ENCODE measurements at places on chromosomes 12 and 14. TPM values are rescaled to one million over a fixed set of nuclear protein-coding genes. Genes with fewer than 3 reads are reported as not detected.

- no peak for DNase-seq
These were observed 43.6 kb downstream of the FSCB start for GRCh38 chr14:44463356-44464004.

DNA sequence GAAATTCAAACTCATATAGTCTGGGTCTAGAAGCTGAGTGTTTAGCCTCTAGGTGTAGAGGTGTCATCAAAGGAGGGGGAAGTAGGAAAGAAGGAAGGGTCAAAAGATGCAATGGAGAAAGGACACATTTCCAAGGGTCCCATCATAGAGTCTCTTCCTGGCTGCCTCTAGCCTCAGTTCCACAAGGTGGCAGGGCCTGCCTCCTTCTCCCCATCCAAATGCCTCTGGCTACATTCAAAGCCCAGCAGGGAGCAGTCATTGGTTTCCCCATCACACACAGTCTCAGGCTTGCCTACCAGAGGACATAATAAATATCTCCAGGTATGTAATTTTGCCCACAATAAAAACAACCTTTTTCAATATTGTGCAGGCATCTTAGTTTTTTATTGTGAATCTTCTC lies 2.1 kb upstream of the CCT2 start:
- DNase-seq: no peak

DNA sequence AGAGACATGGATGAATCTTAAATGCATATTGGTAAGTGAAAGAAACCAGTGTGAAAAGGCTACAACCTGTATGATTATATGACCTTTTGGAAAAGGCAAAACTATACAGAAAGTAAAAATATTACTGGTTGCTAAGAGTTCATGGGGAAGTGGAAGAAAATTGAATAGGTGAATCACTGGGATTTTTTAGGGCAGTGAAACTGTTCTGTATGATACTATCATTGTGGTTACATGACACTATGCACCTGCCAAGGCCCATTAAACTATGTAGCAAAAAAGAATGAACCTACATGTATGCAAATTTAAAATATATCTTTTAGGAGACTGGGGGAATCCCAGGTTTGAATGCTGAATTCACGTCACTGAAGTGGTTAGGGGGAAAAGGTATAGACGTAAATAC lies 12.6 kb upstream of the OR8S1 start:
- no peak for DNase-seq

The TAS2R46 gene
- 5.4 TPM for total RNA-seq

The GLIPR1 gene
- 18.4 TPM for total RNA-seq

- DNase-seq: peak; percentile 83
These were observed at the start of the genes BAG5 and COA8 for GRCh38 chr14:103562429-103563225. Gene BAG5, minus strand, starts transcription at chr14:103562657. Its CDS starts 1,493 bp downstream, at chr14:103561164. Gene COA8, plus strand, starts transcription at chr14:103562960. Its CDS starts 42 bp downstream, at chr14:103563002.

The LPAR5 gene
- 13.6 TPM for total RNA-seq

DNA sequence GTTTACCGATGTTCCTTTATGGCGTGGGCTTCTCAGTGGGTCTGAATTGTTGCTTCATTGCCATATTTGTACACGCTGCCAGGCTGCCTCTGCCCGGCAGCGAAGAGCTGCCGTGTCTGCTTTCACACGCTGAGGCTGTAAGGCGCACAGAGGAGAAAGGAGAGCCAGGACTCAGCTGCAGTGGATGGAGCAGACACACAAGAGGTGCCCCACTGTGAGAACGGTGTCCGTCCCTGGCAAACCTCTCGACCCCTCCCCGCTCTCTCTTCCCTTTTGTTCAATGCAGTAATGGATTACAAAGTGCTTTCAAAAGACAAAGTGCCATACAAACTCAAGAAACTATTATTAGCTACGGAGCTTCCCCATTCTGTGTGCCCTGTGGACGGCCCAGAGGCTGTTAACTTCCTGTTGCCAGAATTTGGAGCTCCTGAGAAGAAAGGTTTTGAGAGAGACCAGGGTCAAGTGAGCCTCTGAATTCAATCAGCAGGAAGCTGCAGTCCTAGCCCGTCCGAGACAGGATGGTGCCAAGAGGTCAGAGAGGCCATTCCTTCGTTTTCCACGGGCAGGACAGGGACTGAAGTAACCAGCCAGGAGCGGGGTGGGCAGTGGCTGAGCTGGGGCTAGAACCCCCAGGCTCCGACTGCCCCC lies 15.8 kb downstream of the CCND2 start:
- no peak for DNase-seq

The SLC39A9 gene
- total RNA-seq: 66.4 TPM

The LRFN5 gene
- total RNA-seq: 12.6 TPM

The TSHR gene
- not detected for total RNA-seq

GRCh38 chr14:39122330-39123138 lies 8.4 kb downstream of the GEMIN2 start:
- no peak for DNase-seq

GRCh38 chr14:62889364-62889763 lies 155.9 kb downstream of the KCNH5 start:
- no peak for DNase-seq

The HCAR3 gene
- 12.3 TPM for total RNA-seq

DNA sequence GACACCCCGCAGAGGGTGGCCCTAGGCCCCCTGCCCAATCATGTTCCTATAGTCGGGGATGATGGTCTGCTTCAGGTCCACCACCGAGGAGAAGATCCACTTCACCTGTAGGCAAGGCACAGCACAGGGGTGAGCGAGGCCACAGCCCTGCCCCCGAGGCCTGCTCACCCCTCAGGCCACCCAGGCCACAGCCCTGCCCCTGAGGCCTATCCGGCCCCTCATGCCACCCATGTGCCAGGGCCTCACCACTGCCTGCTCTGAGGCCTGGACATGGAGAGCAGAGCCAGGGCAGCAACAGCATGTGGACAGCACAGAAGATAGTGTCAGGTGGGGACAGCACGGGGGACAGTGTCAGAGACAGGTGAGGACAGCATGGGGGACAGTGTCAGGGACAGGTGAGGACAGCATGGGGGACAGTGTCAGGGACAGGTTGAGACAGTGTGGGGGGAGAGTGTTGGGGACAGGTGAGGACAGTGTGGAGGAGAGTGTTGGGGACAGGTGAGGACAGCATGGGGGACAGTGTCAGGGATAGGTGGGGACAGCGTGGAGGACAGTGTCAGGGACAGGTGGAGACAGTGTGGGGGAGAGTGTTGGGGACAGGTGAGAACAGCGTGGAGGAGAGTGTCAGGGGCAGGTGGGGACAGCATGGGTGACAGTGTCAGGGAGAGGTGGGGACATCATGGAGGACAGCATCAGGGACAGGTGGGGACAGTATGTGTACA lies 239.7 kb downstream of the TMEM121 start:
- no peak for DNase-seq

The PTPN6 gene
- 40.4 TPM for total RNA-seq

DNA sequence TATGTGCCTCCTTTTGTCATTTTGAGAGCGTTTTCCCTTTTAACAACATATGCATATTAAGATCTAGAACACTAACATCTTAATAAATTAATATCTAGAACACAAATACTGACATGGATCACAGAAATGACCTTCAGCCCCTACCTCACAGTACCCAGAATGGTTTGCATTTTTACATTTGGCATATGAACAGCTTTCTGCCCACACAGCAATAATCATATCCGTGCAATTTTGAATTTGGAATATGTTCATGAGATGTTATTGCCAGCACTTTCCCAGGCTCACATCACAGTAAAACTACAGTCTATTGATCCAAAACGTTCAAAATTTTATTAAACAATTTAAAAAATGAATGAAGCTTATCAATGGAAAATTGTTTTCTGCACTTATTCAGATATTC lies 114.6 kb downstream of the SLC25A21 start:
- no peak for DNase-seq

The DNAJC22 gene
- 0.16 TPM for total RNA-seq

The SERPINA12 gene
- total RNA-seq: not detected

DNA sequence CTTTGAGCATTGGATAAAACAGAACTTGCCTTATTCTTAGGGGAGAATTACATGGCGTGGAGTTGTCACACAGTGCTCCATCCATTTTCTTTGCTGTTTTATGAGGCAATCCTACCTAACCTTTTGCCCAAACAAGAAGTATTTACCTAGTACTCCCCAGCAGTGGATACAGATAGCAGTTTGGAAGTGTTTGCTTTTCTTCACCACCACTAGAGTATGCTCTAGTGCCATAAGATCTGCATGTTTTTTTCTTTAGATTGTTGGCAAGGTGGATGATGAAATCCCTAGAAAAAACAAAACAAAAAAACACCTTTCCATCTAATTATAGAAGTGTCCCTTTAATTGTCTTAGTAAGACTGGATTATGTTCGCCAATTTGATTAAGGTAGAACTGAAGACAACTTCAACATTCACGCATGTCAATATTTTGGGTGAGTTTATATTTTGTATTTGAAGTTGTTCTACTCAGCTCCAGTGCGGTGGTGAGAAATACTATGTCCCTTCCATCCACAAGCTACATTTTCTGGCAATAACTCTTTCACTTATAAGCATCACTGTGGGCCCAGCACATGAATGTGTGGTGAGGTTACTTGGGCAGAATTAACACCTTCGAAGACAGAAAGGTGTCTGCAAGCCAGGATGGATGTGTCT lies 23.6 kb upstream of the TMEM260 start:
- no peak for DNase-seq

DNA sequence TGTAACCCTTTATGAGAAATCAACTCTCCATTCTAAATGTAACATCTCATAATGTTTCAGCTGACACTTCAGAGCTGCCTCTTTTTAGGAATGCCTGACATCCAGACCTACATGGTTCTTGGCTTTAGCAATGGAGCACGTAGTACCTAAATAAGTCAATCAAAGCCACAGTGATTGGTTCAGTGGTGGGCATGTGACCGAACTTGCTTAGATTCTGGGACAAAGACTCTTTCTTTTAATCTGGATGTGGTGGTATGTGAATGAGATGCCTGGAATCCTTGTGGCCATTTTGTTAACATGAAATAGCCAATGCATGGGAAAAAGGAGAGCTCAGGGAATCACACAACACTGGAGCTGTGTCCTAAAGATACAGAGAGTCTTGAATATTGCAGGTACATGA lies 11.8 kb downstream of the GPR65 start:
- no peak for DNase-seq

DNA sequence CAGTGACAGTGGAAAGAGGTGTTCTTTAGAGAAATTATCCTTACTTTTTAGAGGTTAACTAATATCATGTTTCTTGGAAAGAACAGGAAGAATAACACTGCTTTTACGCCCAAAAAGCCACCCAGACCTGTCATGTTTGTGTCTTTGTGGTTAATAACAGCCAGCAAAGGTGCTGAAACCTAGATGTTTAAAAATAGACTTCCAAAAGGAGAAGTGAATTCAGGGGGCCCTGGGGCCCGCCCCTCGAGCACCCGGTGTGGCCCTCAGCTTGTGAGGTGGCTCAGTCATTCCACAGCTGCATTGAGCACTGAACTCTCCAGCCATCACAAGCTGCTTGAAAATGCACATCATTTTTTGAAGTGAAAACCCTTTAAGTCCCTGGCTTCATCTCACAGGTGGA lies 20.8 kb upstream of the AMN start:
- no peak for DNase-seq

DNA sequence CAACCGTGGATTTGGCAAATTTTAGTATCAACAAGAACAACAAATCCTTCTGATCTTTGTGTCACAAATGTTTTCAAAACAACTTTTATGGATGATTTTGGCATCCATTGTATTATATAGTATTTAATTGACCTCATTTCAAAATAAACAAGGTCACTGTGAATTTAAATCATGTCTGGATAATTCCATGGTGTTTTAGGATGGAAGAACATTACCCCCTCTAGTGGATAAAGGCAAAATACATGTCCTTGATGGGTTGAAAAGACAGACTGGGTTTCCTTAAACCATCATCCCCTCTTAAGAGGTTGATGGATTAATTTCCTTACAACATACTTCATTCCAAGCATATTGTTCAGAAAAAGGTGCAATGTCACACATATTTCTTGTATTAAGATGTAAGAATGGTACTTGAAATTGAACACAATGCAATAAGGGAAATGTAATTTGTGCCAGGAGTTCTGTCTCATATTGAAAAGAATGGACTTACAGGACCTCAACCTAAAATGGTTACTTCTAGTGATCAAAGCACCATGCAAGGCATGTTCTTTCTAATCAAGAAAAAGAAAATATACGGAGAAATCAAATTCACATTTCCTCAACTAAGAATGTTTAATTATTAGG lies 352.0 kb downstream of the BCAT1 start:
- DNase-seq: no peak

The KLHDC1 gene
- total RNA-seq: 9.8 TPM

DNA sequence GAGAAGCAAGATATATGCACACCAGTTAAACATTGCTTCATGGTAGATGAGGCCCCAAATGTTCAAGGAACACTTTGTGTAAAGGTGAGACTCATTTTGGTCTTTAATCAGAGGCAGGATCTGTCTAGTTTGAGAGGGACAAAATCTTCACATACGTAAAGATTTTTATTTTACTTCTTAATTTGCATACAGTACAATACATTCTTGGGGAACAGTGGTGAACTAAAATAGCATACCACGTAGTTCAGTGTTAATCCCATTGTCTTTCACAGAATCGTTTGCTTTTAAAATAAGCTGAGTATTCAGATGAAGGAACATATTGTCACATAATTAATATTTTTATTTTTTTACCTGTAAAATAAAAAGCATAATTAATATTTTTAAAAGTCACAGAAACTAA lies 43.3 kb downstream of the GPATCH2L start:
- no peak for DNase-seq

- peak; percentile 58 for DNase-seq
These were observed 46.9 kb upstream of the FAM181A start for GRCh38 chr14:93880021-93880820.

GRCh38 chr12:103318566-103318965 lies 177.2 kb downstream of the C12orf42 start:
- no peak for DNase-seq
